ENCODE measurements at places on chromosomes 5 and 9.

GRCh38 chr5:143521141-143521540, 117.7 kb upstream of the NR3C1 start:
- no peak for DNase-seq

DNA sequence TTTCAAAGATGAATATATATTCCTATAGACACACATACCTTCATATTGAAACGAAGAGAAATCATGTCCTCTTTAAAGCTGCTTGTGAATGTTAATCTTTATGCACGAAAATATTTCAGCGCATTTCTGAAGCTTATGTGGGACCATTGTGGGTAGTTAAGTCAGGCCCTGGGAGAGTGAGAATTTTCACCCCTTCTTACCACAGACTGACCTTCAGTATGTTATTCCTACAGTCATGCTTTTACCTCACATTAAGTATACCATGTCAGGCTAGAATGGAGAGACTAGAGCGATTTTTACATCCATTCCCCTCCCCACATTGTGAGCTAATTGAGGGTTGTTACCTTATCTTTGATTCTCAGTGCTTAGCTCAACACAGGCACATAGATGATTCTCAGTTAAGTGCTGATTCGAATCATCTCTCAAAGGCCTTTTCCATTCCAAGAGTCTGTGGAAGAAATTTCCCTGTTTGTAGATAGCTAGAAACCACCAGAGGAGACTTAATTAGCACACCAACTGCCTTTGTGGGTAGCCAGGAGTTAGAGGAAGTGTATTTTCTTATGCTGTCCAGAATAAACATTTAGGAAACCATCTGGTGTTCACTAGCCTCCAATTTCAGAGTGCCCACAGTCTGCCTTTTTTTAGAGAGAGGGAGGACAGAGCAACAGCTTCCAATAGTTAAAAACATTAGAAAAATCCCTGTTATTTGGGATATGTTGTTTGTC, 110.5 kb downstream of the MEGF10 start:
- DNase-seq: no peak

- DNase-seq: no peak
These were observed 11.9 kb downstream of the RASGEF1C start for GRCh38 chr5:180197016-180197702.

DNA sequence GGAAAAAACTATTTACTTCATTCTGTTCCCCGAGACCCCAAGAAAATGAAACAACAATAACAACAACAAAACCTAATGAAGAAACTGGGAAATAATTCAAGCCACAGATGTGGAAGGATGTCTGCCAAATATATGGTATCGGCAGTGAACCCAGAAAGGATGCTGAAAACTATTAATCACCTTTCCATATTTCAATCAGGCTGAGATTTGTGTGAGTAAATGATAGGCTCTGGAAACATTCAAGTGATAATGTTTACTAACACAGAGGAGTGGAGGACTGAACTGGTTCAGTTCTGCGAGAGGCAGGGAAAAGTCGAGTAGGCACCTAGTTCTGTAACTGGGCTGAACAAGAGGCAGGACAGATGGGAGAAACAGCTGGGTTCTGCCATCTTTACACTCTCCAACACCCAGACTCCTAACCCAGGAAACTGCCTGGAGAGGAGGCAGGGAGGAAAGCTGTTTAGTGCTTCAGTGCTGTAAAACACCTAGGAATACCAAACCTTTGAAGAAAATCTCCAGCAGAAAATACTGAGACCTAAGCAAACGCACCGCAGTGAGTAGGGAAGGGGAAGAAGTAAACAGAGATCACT, 96.8 kb upstream of the GNA14 start:
- DNase-seq: no peak

DNA sequence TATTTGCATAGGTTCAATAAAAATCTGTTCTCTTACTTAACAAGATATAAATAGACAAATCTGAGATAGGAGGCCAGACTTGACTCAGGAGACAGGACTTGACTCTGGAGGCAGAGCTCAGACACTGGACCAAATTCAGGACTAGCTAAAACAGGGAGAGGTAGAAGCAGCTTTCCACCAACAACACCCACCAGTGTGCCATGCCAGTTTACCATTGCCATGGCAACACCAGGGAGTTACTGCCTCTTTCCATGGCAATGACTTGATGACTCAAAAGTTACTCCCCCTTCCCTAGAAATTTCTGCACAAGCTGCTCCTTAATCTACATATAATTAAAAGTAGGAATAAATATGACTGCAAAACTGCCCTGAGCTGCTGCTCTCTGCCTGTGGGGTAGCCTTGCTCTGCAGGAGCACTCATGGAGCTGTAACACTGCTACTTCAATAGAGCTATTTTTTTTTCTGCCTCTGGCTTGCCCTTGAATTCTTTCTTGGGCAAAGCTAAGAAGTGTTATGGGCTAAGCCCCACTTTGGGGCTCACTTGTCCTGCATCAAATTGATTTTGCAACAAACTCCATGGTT, 473.0 kb downstream of the PLK2 start:
- no peak for DNase-seq

DNA sequence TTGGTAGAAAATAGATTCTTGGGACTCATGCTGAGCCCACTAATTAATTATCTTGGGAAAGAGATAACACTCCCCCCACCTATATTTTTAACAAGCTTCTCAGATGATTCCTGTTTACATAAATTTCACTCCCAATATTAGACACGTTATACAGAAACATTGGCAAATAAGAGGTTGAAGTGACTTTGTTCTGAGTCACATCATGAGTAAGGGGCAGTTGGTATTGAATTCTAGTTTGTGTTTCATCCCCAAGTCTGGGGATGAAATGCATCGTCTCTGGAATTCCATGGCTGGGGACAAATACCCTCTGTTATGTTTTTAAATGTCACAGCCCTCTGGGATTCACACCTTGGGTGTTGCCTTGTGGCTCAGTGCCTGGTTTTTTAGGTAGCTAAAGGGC, 41.0 kb downstream of the BASP1 start:
- DNase-seq: no peak

GRCh38 chr5:139473105-139473504, 2.3 kb downstream of the SMIM33 start:
- DNase-seq: no peak

- no peak for DNase-seq
These were observed 137.8 kb upstream of the RGMB start for GRCh38 chr5:98635656-98636055.

- DNase-seq: no peak
These were observed 74.2 kb upstream of the GRAMD2B start for GRCh38 chr5:126348855-126349635.

- no peak for DNase-seq
These were observed 299.6 kb upstream of the GRIN3A start for GRCh38 chr9:102038006-102038405.

GRCh38 chr9:128735373-128735772, 11.4 kb upstream of the ZDHHC12 start:
- no peak for DNase-seq

DNA sequence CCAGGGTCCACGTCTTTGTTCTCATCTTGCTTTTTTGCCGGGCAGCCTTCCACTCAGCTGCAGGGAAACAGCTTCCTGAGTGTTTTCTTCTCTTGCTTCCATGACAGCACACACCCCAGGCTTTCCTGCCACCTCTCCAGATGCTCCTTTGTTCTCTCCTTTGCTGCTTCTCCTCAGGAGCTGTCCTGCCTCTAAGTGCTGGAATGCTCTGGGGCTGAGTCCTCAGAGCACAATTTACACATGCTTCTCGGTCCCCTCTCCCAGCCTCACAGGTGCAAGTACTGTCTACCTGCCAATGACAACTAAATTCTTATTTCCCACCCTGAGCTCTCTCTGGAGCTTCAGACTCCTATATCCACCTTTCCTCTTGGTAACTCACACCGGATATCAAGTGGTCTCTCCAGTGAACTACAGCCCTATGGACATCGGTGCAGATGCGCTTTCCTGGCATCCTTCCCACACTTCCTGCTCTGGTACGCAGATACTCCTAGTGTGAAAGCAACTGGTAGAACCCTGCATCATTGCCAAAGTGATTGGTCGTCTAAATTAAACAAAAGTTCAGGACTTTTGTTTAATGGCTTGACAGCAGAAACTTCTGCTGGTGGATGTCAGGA, 13.4 kb upstream of the ACSL6 start:
- DNase-seq: no peak

- no peak for DNase-seq
These were observed 1216.2 kb downstream of the MAT2B start for GRCh38 chr5:164721656-164722055.

GRCh38 chr5:9156282-9156681, 389.6 kb downstream of the SEMA5A start:
- DNase-seq: no peak

- peak; percentile 53 for DNase-seq
These were observed 329.4 kb downstream of the ARRDC3 start for GRCh38 chr5:91053741-91054025.

- DNase-seq: no peak
These were observed 24.7 kb downstream of the FBXO10 start for GRCh38 chr9:37551468-37551867.

GRCh38 chr9:138009803-138010690, 132.5 kb downstream of the CACNA1B start:
- DNase-seq: no peak

GRCh38 chr5:147208134-147208533, 26.7 kb upstream of the STK32A start:
- DNase-seq: no peak

DNA sequence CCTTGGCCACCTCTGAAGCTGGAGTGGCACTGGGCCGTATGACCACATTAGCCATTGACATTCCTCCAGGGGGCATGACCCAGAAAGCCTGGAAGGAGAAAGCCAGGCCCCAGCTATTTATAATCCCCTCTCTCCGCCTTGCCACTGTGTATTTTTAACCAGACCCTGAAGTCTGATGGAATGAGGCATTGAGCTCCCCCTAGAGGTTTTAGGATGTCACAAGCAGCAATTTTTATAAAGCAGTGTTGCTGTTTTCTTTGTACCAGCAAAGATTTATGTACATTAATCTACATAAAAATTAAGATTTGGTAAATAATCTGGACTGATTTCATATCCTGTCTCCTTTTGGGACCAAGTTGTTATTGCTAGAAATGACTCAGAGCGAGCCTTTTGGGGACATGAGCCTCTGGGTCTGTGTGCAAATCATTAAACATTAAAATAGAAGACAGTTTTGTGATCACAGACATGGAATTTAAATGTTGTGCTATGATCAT, 127.1 kb downstream of the TRIO start:
- DNase-seq: no peak

GRCh38 chr9:78235256-78235761, 566 bp upstream of the CEP78 start:
- DNase-seq: no peak

GRCh38 chr5:10760096-10760920, 726 bp downstream of the DAP start:
- peak; percentile 53 for DNase-seq

- DNase-seq: no peak
These were observed 56.3 kb upstream of the PRDM9 start for GRCh38 chr5:23451156-23451555.

DNA sequence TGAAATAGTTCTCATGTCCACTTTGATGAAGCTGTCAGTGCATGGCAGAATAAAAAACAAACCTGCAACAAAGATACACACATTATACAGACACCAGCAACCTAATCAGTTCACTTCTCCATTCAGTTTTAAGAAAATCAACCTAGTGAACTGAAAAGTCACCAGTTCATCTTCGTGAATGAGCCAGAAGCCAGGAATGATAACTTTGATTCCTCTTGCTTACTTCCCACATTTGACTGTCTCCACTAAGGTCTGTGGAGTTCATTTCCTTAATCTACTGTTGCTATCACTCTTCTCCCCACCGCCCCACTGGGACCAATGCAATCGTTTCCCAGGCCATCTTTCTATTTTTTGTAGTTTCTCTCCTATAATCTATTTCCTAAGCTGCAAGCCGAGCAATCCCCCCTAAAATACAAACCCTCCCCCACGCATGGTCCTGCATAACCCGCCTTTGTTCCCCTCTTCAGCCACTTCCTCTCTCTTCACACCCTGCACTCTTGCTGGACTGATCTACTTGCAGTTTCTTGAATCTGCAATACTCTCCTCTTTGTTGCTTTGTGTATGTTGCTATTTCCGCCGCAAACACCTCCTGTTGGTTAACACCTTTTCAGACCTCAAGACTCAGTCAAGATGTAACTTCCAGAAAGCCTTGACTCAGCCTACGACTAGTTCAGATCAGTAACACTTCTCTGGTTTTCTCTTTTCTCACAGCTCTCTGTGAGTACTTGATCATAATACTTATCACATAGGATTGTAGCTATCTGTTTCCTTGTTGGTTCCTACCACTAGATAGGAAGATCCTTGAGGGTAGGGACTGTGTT, 16.6 kb downstream of the STOM start:
- DNase-seq: no peak

GRCh38 chr9:108219664-108220063, 636.1 kb downstream of the ACTL7B start:
- DNase-seq: no peak

- DNase-seq: no peak
These were observed 16.5 kb upstream of the SRFBP1 start for GRCh38 chr5:121945261-121945660.

- DNase-seq: no peak
These were observed 35.6 kb upstream of the NREP start for GRCh38 chr5:111792471-111793058.

GRCh38 chr9:104921067-104921741, 6.8 kb downstream of the ABCA1 start:
- DNase-seq: no peak

DNA sequence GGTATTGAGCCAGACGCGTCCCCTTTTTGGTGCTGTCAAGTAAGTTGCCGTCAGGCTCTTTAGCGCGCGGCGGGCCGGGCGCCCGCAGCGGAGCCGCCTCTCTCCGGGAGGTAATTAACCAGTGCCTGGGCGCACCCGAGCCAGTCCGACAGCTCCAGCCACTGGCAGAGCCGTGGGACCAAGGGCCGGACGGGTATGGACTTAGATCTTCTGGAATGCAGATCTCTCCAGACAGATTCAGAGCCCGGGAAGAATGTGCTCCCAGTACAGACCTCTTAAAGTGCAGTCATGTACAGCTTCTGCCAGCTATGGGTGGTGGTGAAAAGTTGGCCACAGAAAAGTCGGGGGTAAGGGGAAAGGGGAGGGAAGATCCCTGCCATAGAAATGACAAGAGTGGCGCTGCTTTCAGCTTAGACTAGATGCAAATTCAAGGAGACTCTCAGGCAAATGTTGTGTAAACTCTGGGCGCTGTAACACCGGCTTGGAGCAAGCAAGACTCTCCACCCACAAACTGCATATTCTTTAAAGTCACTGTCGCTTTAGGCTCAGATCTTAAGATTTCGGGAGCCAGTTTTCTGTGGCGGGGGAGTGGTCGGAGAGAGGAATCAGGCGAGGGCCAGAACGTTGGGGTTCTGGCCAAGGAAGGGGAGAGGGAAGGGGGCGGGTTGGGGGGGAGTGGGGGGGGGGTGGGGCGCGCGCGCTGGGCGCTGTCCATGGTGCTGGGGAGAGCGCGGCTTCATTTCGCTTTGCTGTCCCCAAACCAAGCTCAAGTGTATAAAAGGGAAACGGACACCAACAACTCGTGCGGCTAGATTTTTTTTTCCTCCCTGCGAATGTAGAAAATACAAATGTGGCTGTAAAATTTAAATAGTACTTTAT, 29.2 kb downstream of the NR2F1 start:
- DNase-seq: no peak

Data from bone marrow (tissue), 2 donors.